ENCODE measurements at places on chromosomes 3 and 15.

- no peak for DNase-seq
Measured at GRCh38 chr3:43036621-43037423, 57.7 kb downstream of the GASK1A start.

- DNase-seq = no peak
Measured at GRCh38 chr3:69999140-70000027, at the start of gene SAMMSON. SAMMSON (plus strand) TSS chr3:69999733.

GRCh38 chr15:25708391-25708790, 154.7 kb downstream of the ATP10A start:
- DNase-seq = no peak

DNA sequence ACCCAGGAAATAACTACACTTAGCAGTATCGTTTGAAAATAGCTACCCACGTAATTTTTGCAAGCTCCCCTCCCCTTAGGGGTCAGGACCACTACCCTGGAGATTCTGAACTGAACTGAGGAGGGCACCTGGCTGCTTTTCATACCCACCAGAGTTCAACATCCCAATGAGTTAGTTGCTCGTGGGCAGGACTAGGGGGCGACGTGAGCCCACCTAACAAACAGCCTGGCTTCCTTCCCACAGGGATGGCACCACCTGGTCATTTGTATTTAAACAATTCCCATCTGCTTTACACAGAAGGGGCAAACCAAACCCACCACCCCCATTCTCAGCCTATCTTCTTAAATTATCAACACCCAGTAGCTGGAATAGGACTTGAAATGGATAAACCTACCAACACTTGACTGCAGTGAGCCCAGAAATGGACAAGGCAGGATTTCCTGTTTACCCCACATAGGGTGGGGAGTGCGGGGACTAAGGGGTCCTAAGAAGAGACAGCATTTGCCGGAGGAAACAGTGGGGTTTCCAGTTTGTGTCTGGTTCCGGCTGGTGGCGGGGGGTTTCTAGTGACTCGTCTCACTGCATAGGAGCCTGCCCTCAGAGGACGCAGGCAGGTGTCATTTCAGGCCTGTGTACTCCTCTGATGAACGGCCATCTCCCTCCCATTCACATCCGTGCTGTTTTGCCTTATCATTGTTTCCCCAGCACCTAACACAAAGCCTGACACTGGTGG, 11.6 kb upstream of the VGLL4 start:
- no peak for DNase-seq

GRCh38 chr3:79139395-79140068, 628.3 kb downstream of the ROBO1 start:
- no peak for DNase-seq

DNA sequence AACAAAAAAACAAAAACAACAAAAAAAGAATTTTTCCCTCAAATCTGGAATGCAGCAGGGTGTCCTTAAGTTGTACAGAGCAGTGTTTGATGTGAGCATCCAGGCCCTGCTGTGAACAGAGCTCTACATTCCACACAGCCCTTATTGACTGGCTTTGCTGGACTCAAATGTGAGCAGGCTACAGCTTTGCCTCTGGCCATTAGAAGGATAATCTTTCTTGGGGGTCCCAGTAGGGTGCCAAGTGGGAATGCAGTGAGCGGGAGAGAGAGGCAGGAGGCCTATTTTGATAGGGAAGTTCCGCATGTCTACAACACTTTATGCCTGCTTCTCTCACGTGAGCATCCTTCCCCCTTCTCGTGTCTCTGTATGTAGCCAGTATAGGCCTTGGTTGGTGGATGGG, 34.4 kb upstream of the TPRG1 start:
- DNase-seq = no peak

GRCh38 chr15:78950902-78951840, 6.3 kb upstream of the CTSH start:
- no peak for DNase-seq

DNA sequence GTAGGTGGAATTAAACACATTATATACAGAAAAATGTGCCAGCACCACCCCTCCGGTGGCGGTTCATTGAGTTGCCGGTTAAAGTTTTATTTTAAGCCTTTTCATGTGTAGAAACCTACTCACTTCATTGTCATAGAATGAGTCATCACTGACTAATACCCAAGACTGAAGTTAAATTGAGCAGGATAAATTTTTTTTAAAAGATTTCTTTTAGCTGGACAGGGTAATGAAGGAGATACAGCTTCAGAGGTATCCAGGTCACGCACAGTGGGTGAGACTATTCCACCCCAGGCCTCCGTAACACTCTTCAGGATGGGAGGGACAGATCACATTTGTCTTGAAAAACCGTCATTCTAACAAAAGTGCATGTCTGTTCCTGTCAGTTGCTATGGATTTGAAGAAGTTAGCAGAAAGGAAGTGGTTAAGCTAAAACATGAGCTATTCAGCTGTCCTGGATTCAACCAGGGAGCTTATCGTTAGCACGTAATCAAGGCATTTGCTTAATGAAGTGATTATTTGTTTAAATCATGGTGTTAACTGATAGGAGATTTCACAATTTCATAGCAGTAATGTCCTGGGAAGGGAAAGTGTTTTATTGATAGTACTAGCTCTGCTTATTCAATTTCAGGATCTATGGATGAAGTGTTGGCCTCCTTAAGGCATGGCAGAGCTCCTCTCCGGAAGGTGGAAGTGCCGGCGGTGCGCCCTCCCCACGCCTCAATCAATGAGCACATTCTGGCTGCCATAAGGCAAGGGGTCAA, 23.4 kb downstream of the WHAMM start:
- no peak for DNase-seq

- DNase-seq = no peak
Measured at GRCh38 chr15:52397118-52397517, 101.5 kb upstream of the MYO5C start.

DNA sequence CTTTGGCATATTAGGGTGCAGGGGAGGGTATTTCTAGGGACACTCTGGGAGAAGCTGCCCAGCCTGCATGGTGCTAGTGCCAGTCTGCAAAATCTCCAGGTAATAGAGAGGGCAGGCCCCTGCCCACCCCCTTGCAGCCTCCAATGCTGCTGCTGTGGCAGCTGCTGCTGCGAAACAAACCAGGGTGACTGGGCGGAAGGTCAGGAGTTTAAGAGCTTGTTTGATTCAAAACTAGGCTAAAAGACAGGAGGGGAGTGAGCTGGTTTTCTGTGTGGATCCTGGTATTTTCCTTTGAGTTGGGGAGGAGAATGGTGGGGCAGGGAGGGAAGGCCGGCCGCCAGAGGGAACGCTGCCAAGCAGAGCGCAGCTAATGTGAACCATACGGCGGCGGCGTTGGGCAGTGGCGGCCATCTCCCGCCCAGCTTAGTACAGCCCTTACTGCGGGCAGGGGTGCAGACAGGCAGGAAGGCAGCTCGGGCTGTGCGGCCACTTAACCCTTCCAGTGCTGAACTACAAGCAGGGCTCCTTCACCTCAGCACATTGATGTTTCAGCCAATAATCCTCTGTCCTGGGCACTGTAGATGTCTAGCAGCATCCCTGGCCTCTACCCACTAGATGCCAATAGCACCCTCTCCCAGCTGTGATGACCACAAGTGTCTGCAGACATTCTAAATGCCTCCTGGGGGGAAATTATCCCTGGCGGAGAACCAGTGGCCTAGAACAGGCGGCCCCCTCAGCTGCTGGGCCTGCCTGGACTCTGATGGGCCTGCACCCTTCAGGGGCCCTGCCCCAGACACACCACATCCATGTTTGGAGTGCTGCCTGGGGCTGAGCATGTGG, 125.7 kb downstream of the EEFSEC start:
- peak; percentile 26 for DNase-seq

DNA sequence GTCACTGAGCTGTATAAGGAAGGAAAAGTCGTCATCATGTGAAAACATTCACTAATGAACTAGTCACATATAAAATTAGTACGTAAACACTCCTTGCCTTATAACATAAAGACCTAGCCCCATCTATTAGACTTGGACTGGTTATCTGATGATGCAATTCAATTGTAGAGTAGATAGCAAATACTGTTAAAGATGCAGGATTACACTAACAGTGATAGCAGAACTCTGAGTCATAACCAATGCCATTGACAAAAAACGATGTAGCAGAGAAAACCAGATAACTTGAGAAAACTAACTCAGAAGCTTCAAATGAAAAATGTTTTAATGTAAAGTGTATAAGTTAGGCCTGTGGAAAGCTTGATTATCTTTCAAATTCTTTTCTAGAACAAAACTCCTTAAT, 132.2 kb downstream of the WDR72 start:
- DNase-seq = no peak

DNA sequence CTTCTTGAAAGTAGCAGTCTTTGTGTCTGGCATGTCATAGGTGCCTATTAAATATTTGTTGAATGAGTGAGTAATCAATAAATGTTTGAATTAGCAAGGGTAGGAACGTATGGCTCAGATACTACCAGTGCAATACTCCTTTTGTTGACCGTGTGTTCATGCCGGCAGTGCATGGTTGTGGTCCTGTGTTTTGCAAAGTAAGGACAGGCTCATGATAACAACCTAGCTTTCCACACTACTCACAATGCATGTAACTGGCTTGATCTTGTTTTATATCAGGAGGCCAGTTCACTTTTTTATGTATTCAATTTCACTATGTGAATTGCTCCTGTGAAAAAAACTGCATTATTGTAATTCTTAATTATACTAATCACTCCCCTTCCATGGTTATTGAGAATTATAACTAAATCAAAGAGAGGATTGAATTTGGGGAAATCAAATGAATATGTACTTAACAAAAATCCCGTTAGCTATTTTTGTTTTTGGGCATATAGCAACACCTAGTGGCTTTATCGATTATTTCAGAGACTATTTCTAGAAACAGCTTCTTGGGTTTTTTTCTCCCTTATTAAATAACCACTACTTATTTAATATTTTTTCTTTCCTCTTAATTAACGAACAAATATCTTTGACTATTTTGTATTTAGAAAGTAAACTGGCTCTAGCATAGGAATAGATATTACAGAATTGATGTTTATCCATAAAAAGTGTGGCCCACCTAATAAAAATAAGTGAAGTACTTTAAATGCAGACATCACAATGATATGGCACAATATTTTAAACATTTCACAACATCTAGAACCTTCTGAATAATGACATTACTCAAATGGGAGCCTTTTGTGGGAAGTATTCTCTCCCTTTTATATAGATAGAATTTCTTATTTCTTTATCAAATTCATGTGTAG, 218.5 kb downstream of the BBX start:
- DNase-seq = no peak

DNA sequence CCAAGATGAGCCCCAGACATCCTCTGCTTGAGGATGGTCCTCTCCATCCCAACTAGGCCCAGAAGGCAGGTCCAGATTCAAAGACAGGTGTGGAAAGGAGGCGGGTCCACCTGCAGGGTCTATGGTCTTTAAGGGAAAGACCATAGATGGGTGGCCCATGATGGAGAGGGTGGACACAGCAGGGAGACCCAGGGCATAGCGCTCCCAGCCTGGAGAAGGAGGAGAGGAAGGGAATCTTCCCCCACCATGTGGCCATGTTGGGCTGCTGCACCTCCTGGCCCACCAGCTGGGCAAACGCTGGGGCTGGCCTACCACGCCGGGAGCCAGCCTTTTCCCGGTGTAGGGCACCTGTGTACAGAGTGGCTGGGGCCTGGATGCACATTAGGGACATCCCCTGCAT, 265.2 kb upstream of the TLE3 start:
- DNase-seq = no peak

GRCh38 chr15:54836052-54836795, 360.5 kb downstream of the RSL24D1 start:
- DNase-seq = no peak

- DNase-seq = no peak
Measured at GRCh38 chr15:80999623-81000036, 1.1 kb upstream of the TLNRD1 start.

DNA sequence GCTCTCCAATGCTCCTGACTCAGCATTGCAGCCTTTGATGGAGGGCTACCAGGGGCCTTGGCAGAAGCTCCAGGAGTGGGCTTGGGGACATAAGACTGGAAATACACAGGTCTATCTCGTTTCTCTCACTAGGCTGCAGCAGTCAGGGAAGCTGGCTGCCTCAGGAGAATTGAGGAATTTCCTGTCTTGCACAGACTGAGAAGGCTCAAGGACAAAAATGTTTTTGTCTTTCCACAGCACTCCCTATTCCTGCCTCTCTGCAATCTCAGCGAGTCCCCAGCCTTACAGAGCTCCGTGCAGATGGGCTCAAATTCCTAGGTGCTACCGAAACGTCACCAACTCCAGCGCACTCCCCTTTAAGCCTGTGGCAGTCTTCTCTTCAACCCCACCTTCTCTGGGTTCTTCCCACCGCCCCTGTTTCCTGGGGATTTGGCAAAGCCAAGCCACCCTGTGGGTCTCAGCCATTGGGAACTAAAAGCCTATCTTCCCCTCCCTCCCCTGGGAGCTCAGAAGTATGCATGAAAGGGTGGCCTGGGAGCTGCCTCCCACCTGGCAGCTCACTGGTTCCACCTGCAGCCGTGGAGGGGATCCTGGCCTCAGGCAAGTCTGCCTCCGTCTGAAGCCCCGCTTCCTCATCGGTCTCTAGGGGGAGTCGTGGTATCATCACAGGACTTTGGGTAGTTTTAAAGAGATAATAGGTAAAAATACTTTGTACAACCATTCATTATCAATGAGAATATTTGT, 322.6 kb upstream of the FRG2C start:
- no peak for DNase-seq

GRCh38 chr15:78968539-78969271, 23.9 kb upstream of the CTSH start:
- DNase-seq = no peak

DNA sequence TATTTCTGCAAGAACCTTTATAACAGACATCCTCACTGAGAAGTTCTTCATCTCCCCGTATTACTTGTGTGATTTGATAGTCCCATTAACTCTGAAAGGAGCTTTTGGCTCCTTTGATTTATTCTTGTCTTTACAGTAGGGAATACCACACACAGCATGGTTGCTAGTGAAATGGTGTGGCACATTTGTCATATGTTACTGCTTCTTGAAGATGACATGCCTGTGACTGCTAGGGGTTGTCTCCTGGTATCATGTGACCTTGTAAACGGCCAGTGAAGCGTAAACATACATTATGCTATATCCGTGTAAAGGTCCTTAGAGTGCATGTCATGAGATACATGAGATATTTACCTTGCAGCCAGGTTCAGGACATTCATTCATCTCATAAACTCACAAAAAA, 197.9 kb downstream of the RYR3 start:
- DNase-seq = no peak

- DNase-seq = no peak
Measured at GRCh38 chr3:38111201-38111600, 25.7 kb downstream of the ACAA1 start.

- no peak for DNase-seq
Measured at GRCh38 chr3:131786386-131786785, 248.4 kb downstream of the CPNE4 start.

DNA sequence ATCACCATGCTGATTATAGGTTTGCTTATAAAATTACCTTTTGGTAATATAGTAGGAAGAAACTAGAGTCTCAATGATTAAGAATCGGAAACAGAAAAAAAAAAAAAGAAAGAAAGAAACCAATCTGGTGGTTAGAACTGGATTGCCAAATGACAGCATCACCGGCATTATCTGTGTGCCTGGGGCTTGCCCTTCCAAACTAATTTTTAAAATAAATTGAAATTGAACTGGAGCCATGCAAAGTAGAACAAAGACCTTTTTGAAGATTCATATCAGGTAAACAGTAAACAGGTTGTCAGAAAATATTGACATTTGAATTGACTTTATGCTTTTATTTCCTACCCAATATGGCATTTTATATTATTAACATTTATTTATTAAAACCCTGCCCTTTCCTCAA, 11.2 kb upstream of the CPB1 start:
- no peak for DNase-seq
